ENCODE measurements at places on chromosomes 4 and X.

DNA sequence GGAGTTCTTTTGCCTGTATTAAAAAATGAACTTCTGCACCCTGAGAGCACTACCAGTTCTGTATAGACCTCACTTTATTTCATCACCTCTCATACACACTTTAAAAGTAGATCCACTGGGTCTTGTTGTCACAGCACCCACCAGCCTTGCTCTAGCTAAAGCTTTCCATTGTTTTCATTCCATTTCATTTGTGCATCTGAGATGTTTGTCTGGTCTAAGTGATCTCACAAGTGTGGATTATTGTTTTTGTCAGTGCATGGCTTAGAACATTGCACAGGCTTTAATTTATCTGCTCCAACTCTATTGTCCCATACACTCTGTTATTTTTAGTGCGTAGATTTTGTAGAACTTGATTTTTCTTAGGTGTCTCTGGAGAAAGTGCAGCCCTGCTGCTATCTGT is 1157.5 kb upstream of the PABPC4L start:
- DNase-seq = no peak

GRCh38 chrX:16917120-16917519 is 29.3 kb upstream of the REPS2 start:
- no peak for DNase-seq

DNA sequence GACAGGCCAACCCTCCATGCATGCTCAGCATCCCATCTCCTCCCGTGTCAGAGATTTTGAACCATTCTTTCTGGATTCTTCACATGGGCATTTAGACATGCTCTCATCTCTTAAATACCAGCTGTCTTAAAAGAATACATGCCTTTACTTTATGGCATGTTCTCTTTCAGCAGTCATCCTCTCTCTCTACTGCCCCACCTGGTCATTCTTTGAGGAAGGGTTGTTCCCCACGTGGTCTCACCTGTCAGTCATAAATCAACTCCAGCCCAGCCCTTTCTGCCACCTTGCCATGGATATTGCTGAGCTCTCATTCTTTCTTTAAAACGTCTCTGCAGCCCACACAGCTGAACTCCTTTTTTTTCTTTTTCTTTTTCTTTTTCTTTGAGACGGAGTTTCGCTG is 111.3 kb downstream of the ARHGAP10 start:
- no peak for DNase-seq

GRCh38 chr4:98745366-98745765 is 87.0 kb upstream of the TSPAN5 start:
- DNase-seq = no peak

GRCh38 chr4:125187226-125188176 is 127.3 kb upstream of the FAT4 start:
- DNase-seq = no peak

DNA sequence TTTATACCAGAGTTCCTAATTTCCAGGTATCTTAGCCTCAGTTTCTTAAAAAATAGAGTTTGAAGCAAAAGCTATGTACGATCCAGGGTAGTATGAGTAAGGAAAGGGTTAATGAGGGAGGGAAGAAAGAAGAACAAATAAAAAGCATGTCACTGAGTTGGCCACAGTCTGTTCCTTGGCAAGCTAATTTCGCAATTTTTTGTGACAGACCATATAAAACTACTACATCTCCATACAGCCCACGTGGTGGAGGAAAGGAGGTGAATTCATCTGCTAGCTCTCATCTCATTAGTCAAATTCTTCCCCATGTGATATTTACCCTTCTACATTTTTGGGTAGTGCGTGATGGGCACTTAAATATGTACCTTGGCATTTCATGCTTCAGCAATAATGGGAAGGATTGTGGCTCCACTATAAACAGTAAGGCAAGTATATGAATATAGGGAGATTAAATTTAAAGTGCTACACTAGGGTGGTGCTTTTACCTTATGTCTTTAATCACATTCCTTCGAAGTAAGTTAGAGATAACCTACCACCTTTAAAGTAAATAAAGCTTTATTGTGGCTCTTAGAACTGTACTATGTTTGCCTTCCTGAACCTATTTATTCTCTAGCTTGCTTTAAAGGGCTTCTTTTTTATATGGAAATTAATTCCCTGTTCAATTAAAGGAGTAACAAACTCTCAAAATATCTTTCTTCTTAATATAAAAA is 102.1 kb upstream of the VAMP7 start:
- no peak for DNase-seq

DNA sequence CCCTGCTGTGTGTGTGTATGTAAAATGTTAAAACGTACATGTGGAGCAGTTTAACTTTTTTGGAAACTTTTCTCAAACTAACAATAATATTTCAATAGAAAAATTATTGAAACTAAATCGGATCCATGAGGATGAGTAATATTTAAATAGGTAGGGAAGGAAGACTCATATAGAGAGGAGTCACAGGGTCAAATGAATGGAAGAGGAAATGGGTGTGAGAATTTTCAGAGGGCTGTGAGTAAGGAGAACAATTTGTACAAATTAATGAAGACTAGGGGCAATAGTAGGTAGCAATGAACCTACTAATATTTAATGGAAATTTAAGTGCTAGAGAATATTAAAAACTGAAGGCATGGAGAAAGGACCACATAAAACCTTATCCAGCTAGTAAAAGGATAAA is 290.7 kb upstream of the PCDH18 start:
- DNase-seq = no peak

DNA sequence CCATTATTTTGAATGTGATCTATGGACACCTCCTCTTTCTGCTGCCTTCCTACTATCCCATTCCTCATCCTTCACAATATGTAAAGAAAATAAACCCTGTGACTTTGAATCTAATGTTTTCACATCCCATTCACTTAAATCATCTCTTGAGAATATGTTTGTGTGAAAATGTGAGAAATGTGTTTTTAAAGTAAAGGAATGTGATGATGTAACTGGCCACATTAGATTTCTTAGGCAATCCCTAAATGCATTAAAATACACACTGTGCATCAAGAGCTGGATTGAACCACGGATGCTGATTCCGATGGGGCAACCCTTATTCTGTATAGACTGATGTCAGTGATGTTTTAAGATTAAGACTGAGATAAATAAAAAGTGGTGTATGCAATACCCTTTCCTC is 558.9 kb upstream of the TENM3 start:
- no peak for DNase-seq

DNA sequence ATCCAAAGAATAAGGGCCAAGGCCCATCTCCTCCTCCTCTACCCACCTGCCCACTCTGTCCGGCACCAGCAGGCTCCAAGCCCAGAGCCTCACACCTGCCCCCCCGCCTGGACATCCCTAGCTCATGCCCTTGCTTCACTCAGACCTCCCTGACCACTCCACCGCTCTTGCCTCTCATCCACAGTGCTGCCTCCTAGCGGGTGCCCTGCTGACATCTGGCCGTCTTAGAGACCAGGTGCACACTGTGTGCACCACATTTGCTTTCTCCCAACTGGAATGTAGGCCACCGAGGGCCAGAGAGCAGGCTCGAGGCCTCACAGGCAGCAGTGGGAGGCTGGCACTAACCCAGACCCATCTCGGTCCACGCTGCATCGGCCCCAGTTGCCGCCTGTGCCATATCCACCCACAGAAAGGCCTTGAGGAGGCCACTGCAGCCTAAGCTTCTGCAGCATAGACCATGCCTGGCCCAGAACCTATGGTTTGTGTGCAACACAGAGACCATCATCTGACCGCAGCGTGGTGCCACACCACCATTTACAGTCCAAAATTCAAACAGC is 13.5 kb downstream of the LETM1 start:
- DNase-seq = no peak

DNA sequence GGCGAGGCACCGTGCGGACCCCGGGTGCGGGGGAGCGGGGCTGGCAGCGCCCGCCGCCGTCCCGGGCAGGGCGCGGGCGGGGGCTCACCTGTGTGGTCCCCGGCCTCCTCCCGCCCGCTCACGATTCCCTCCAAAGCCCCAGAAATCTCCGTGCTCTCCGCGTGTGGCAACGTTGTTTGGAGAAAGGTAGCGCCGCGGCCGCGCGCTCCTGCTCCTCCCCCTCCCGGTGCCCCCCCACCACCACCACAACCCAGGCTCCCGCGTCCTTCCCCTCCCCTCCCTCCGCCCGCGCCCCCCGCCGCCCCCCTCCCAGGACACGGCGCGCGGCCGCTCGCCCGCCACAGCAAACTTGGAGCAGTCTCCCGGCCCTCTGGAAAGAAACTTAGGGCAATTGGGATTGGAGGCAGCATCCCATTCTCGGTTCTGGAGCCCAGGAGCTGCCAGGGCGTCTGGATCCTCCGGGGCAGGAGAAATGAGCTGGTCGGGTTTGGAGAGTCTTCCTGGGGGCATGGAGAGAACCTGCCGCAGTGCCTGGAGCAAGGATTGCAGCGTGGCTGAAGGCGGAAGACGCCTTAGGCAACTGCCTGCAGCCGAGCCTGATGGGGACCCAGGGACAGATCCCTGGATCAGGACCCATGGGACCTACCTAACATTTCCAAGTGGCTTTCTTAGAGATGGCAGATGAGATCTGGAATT is 855 bp downstream of the KLF3 start:
- DNase-seq = peak; percentile 8

- no peak for DNase-seq
Observed at GRCh38 chr4:144970597-144970996, 127.4 kb downstream of the ANAPC10 start.

GRCh38 chr4:98822144-98822543 is 106.8 kb downstream of the EIF4E start:
- no peak for DNase-seq

DNA sequence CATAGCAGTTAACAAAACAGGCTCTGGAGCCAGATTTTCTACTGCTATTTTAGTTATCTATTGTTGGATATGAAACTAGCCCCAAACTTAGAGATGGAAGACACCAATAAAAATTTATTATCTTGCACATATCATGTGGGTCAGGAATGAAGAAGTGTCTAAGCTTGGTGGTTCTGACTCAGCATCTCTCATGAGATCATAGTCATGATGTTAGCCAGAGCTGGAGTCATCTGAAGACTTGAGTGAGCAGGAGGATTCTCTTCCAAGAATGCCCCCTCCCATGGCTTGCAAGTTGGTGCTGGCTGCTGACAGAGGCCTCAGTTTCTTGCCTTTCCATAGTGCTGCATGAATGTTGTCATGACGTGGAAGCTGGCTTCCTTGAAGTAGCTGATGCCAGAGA is 68.2 kb upstream of the TAPT1 start:
- no peak for DNase-seq

GRCh38 chr4:56215901-56216300 is 171.4 kb downstream of the AASDH start:
- DNase-seq = no peak

- no peak for DNase-seq
Observed at GRCh38 chr4:76987153-76987591, 37.6 kb downstream of the SEPTIN11 start.

GRCh38 chrX:49117581-49117980 is 6.0 kb downstream of the GPKOW start:
- DNase-seq = no peak

GRCh38 chr4:114558446-114559020 is 40.1 kb upstream of the UGT8 start:
- DNase-seq = no peak

- no peak for DNase-seq
Observed at GRCh38 chrX:154352012-154352401, 22.4 kb downstream of the FLNA start.

DNA sequence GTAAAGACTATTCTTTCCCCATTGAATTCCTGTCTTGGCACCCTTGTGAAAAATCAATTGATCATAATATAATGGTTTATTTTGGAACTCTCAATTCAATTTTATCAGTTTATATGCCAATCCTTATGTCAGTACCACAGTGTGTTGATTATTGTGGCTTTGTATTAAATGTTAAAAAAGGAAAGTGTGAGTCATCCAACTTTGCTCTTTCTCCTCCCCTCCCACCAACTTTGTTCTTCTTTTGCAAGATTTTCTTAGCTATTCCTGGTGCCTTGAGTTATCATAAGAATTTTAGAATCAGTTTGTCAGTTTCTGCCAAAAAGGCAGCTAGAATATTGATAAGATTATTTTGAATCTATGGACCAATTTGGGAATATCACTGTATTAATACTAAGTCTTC is 11.2 kb upstream of the RNF175 start:
- no peak for DNase-seq

- no peak for DNase-seq
Observed at GRCh38 chr4:107194005-107194404, 157.9 kb upstream of the DKK2 start.

GRCh38 chr4:169229571-169230028 is 41.2 kb downstream of the SH3RF1 start:
- no peak for DNase-seq

- no peak for DNase-seq
Observed at GRCh38 chrX:106619797-106620196, 8.0 kb downstream of the RADX start.

GRCh38 chr4:174423257-174423944 is 98.9 kb downstream of the HPGD start:
- no peak for DNase-seq

- no peak for DNase-seq
Observed at GRCh38 chr4:150235317-150235716, 157.1 kb downstream of the DCLK2 start.

- no peak for DNase-seq
Observed at GRCh38 chrX:154074199-154074598, 23.3 kb downstream of the MECP2 start.

- DNase-seq = no peak
Observed at GRCh38 chr4:5184606-5185005, 133.3 kb downstream of the STK32B start.

- no peak for DNase-seq
Observed at GRCh38 chr4:48575964-48576363, 85.9 kb downstream of the ZAR1 start.

DNA sequence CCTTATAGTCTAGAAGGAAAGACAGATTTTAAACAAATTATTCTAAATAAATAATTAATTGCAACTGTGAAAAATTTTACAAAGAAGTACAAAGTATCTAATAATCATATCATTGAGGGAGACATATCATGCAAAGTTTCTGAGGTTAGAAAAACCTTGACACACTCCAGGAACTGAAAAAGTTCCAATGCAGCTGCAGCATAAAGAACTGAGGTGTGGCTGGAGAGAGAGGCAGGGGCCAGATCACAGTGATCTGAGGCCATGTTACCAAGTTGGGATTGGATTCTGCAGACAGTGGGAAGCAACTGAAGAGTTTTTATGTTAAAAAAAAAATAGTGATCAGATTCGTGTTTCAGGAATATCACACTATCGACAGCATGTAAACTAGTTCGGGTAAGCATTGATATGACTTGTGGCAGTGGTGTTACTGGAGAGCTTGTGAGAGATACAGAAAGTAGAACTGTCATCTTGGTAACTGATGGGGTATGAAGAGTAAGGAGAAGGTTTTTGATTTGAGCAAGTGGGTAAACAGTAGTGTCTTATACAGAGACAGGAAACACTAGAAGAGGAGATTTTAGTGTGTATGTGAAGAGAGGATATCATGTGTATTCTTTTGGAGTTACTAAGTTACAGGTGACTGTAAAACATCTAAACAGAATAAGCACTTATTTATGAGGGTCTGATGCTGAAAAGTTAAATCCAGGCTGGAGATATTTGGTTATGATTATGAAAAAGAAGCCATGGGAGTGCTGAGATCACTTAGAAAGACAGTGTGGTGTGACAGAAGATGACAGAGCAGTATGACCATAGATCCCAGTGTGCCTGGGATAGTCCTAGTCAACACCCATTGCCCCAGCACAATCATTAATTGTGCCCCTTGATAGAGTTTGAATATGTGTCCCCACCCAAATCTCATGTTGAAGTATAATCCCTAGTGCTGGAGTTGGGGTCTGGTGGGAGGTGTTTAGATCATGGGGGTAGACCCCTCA is 15.6 kb upstream of the SPRY1 start:
- no peak for DNase-seq

Data from T-helper 22 cell (primary cell).